ENCODE measurements at places on chromosomes 7 and 10.
A peak's percentile ranks its signal among the peaks of the same experiment; 100 is the strongest.

GRCh38 chr10:86036544-86036831, 330.1 kb downstream of the GRID1 start:
- H3K4me1 ChIP-seq, result no peaks in the 10 kb centered on the region
- H3K27me3 ChIP-seq, result peaks cover 13% of the 10 kb centered on the region
- no peak for DNase-seq
- no peak overlapping the region for H3K27ac ChIP-seq
- no peak overlapping the region for H3K4me3 ChIP-seq

DNA sequence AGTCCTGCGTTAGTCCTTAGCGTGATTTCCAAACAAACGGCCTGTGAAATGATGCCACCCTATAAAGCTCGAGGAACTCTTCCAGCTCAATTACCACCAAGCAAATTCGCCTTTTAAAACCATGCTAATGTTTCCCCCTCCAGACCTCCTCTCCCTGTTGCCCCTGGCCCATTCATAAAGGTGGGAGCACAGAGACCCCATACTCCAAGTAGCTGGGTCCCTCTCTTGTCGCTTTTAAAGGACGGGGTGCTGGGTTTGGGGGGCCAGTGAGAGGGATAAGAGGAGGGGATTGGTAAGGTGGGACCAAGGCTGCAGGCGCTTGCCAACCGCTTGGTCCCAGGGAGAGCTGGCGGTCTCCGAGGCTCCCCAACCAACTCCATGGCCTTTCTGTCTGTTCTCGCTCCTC, 1.2 kb downstream of the HMX2 start:
- peak overlapping the region; percentile 42 for H3K4me3 ChIP-seq
- peaks cover 72% of the 10 kb centered on the region for H3K4me1 ChIP-seq
- peaks cover under 1% of the 10 kb centered on the region for H3K36me3 ChIP-seq
- no peak for DNase-seq
- H3K27ac ChIP-seq, result peak overlapping the region; percentile 82

GRCh38 chr10:43249151-43249961, 17.5 kb downstream of the RASGEF1A start:
- peak; percentile 26 for DNase-seq
- H3K4me1 ChIP-seq, result peaks cover 8% of the 10 kb centered on the region
- H3K4me3 ChIP-seq, result no peak overlapping the region
- no peak overlapping the region for H3K27ac ChIP-seq

DNA sequence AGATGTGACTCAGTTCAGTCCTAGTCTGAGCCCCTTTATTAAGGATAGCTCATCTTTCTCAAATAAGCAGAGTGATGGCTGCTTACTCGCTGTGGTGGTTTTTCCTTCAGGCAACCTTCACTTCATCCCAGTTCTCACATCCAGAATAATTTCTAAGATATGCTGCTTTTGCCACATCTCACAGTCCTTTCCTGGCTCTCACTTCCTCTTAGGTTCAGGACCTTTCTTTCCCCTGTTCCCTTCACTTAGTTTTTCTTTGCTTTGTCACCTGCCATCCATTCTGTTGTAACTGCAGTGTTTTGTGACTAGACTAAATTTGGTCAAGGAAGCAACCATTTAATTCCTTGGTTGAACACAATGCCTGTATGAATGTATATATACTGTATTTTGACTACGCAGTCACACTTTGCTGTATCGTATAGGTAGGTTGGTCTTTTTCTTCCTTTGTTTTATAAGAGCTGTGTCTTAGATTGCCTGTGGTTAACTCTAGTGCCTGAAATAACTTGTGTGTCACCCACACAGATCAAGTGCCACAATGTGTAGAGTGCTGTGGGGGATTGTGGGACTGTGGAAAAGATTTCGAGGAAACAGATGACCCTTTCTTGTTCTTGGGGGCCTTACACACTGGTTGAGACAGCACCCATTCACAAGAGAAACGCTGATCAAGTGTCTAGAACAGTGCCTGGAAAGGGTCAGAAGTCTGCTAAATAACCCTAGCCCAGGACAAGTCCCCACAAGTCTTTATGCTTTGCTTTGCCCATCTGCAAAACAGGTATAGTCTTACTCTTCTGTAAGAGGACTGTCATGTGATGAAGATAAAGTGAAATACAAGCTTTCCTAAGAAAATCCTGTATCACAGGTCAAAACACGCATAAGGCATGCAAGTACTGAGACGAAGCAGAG, 2.6 kb downstream of the ZNF655 start:
- H3K36me3 ChIP-seq, result peaks cover 89% of the 10 kb centered on the region
- peak overlapping the region; percentile 98 for H3K27ac ChIP-seq
- DNase-seq, result no peak

- no peaks in the 10 kb centered on the region for H3K27me3 ChIP-seq
- H3K36me3 ChIP-seq, result no peaks in the 10 kb centered on the region
- H3K4me3 ChIP-seq, result no peak overlapping the region
- DNase-seq, result no peak
- peaks cover 4% of the 10 kb centered on the region for H3K4me1 ChIP-seq
Measured at GRCh38 chr7:130334274-130334673, 10.3 kb upstream of the CPA5 start.

DNA sequence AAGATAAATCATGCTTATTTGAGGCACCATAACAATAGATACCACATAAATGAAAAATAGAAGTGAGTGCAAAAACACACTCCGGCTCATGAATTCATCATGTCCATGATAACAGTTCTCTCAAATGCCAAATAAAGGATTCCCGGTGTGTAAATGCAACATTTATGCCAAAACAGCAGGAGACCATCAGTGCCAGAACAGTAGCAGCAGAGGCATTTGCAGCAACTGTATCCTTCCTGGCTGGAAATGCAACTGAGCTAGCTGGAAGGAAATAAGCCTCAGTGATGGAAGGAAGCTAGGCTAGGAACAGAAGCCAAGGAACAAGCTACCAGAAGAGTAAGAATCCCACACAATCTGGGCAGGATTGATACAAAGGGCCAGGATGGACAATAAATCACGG, 79.9 kb upstream of the THSD7A start:
- H3K27me3 ChIP-seq, result no peaks in the 10 kb centered on the region
- no peaks in the 10 kb centered on the region for H3K4me1 ChIP-seq
- no peaks in the 10 kb centered on the region for H3K36me3 ChIP-seq
- no peak overlapping the region for H3K4me3 ChIP-seq

- no peak for DNase-seq
- no peaks in the 10 kb centered on the region for H3K36me3 ChIP-seq
- H3K27me3 ChIP-seq, result no peaks in the 10 kb centered on the region
- H3K27ac ChIP-seq, result no peak overlapping the region
Measured at GRCh38 chr10:107966826-107967225, 802.3 kb upstream of the SORCS1 start.

GRCh38 chr7:7516662-7517061, 19.0 kb downstream of the COL28A1 start:
- no peak overlapping the region for H3K4me3 ChIP-seq
- H3K27me3 ChIP-seq, result no peaks in the 10 kb centered on the region
- no peaks in the 10 kb centered on the region for H3K36me3 ChIP-seq
- peaks cover 3% of the 10 kb centered on the region for H3K4me1 ChIP-seq

GRCh38 chr10:109875151-109875568, 48.2 kb downstream of the XPNPEP1 start:
- no peak for DNase-seq
- H3K4me1 ChIP-seq, result no peaks in the 10 kb centered on the region
- H3K4me3 ChIP-seq, result no peak overlapping the region
- peaks cover 91% of the 10 kb centered on the region for H3K36me3 ChIP-seq
- no peak overlapping the region for H3K27ac ChIP-seq
- H3K27me3 ChIP-seq, result no peaks in the 10 kb centered on the region

DNA sequence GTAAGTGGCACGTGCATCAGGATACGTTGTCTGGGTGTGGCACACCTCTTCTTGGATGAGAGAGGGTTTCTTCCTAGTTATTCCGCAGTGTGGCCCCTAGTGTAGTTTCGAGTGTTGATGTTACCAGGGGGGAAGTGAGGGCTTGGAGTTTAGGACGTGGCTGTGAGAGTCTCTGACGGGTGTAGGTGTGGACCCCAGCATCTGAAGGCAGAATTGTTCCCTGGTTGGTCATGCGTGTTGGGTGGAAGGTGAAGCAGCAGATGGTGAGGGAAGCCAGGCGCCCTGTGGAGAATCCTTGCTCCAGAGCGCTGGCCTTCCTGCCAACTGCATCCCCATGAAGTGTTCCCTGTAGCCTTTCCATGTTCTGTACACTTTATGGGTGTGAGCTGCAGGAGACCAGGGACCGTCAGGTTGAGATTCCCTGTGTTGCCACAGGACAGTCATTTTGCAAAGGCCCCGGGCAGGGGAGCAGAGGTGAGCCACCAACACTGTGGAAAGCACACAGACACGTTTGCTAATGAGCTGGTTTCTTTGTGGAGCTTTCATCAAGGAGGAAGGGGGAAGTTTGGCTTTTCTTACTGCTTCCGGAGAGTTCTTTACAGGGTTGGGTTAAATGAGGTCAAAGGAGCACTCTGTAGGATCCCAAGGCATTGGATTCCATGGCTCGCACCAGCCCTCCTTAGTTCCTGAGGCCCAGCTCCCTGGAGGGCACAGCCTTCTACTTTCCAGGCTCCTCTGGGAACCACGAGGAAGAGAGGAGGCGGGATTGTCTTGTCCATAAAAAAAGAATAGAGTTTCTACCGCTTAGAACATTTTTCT, 32.0 kb downstream of the TSPAN14 start:
- no peaks in the 10 kb centered on the region for H3K27me3 ChIP-seq
- H3K4me3 ChIP-seq, result peak overlapping the region; percentile 57
- H3K27ac ChIP-seq, result peak overlapping the region; percentile 95
- peaks cover 92% of the 10 kb centered on the region for H3K4me1 ChIP-seq
- DNase-seq, result peak; percentile 57
- peaks cover 46% of the 10 kb centered on the region for H3K36me3 ChIP-seq

DNA sequence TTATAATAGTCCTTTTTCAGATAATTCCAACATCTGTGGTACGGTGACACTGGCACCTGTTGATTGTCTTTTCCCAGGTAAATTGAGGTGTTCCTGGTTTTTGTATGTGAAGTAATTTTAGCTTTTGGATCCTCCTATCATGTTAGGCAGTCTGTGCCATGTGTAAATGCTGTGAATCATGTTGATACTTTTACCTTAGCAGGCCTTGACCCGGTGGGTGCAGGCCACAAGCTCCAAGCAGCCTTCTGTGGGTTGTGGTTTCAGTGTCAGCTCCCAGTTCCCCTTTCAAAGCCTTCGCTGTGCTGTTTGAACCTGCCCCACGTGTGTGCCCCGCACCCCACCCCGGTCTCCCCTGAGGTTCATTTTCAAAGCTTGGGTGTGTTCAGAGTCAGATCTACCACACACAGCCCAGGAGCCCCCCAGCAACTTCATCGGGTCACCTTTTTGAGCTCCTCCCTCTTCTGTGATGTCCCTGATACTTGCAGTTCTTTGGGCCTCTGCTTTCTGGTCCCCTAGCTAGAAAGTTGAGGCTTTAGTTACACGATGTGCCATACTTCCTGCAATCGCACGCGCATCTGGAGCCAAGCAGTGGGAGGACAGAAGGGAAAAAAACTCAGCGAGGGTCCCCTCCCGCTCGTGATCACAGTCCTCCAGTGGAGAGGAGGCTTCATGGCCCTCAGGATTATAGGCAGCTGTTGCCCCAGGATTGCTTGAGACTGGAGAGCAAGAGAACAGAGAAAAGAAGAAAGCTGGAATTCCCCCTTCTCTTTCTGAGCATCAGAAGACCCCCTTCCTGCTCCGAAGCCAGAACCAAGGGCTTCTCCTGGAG, 8.7 kb upstream of the BHLHA15 start:
- no peaks in the 10 kb centered on the region for H3K27me3 ChIP-seq
- H3K36me3 ChIP-seq, result peaks cover 64% of the 10 kb centered on the region
- DNase-seq, result peak; percentile 75
- H3K4me1 ChIP-seq, result peaks cover 60% of the 10 kb centered on the region

DNA sequence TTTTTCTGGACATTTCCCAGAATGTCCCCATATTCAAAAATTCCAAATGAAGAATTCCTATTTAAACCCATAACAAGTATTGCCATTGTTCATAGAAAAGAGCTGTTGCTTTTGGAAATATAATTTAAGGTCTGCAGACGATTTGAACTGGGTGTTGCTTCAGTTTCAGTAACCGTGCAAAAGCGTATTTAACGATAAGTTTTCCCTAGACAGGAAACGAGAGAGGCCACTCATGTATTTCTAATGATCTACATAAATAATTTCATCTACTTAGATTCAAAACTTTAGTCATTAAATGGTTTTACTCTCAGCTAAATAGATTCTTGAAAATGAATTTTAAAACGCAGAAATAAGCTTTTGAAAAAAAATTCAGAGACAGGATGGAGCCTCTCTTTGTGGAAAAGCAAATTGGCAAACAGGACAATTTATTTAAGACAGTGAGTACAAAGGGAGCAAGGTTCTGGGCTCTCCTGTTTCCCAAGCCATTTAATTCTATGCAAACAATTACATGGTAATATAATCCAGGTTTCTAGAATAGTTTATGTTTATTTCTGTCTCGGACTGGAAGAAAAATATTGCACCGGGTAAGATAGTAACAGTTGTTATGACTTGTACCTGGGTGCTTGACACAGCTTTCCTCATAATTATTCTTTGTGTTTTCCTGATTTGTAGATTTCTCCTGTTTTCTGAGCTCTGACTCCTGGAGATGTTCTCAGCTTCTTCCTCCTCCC, 263.0 kb downstream of the BAMBI start:
- H3K4me3 ChIP-seq, result no peak overlapping the region
- H3K27ac ChIP-seq, result no peak overlapping the region
- no peak for DNase-seq
- no peaks in the 10 kb centered on the region for H3K36me3 ChIP-seq

- no peak overlapping the region for H3K4me3 ChIP-seq
- H3K36me3 ChIP-seq, result no peaks in the 10 kb centered on the region
- DNase-seq, result no peak
Measured at GRCh38 chr10:94439275-94439861, 37.0 kb downstream of the TBC1D12 start.

Data from activated T-cell treated with anti-CD3 and anti-CD28 coated beads, Interleukin-2, amount 50 U/mL, for 24 hours (primary cell).